ENCODE measurements at places on chromosomes 5 and 9.

DNA sequence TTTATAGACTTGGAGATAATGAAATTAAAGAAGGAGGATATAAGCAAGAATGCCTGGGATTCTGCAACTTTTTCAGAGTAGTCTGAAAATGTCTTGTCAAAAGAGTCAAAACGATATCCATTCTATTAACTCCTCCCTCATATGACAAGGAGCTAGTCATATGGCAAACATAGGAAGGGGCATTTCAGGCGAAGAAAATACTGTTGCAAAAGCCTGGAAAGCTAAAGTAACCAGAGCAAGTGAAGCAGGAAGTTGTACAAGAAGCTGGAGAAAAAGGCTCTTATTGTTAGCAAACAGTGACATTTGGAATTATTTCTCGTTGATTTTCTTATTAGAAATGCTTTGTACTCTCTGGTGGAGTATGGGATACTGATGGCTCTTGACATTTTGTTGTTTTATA lies 94.0 kb upstream of the PTPRD start:
- DNase-seq, result no peak

DNA sequence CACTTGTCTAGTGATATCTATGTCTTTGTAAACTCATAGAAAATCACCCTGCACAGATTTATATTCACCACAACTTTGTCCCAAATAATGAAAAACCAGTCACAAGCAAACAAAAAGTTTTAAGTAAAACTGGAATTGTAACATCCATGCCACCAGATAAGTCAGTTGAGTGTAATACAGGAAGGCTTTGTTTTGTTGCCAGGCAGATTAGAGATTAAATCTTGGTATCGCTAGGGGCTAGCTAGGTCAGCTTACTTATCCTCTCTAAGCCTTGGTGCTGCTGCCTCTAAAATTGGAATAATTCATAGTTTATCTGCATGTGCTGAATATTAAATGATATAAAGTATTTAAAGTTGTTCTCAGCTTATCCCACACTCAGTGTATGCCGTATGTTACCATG lies 1062.5 kb downstream of the CDH9 start:
- DNase-seq, result no peak

DNA sequence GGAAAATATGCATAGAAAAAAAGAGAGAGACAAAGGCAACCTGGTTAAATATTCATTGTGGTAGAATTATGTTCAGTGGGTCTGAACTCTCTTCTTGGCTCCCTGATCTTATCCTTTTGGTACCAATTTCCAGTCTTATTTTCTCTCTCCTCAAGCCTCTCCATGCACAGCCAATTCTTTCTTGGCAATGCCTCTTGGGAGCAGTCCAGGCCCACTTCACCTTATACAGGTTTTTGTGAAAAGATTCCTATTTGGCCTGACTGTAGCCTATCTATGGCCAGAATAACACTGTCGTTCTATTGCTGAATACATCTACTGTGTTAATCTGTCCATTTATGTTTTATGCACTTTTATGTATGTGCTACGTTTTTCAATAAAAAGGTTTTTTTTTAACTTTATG lies 2.7 kb downstream of the ELOVL7 start:
- DNase-seq, result no peak

DNA sequence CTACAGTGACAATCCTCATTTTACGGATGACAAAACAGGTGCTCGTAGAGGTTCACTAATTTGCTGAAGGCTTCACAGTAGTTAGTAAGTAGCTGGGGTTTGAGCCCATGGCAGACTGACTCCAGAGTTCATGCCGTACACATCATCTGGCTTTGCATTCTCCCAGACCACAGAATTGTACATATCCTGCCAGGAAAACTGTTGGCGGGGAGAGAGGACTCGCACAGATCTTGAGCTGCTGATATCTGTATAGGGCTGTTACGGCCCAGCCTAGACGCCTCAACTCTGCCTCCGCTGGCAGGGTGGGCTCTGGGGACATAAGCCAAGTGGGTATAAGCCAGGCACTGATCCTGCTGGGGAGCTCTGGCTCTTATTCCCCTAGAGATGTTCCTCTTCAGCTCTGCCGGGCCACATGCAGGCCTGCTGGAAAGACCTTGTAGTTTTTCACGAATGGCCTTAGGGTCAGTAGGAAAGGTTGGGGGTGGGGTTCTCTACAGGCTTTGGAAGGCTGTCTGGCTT lies 16.3 kb downstream of the LARP1 start:
- no peak for DNase-seq

- no peak for DNase-seq
These were observed 26.8 kb downstream of the FBXW11 start for GRCh38 chr5:171979606-171980005.

Data from stimulated activated CD8-positive, alpha-beta memory T cell treated with anti-CD3 and anti-CD28 coated beads, Interleukin-7, amount 100 ng/mL, for 1 hour (primary cell).